ENCODE measurements at places on chromosomes 3 and 15.
A peak's percentile ranks its signal among the peaks of the same experiment; 100 is the strongest.

DNA sequence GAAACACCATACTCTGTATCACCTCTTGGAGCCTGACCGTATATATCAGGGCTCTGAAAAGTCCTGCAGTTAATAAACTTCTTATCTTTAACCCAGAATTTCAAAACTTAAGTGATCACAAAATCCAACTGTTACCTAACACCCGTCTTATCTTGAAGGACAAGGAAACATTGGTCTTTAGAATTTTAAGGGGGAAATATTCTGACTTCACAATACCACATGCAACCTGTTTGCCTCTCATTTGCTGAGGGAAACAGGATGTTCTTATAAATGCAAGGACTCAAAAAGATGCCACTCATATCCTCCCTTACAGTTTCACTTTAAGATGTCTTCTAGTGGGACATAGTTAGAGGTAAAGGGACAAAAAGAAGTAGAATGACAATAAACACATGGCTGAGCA lies 67.9 kb downstream of the CRTC3 start:
- no peak for DNase-seq

GRCh38 chr3:42122261-42123011 lies 31.3 kb downstream of the TRAK1 start:
- DNase-seq: no peak

GRCh38 chr3:25564075-25564474 lies 100.6 kb downstream of the TOP2B start:
- no peak for DNase-seq

GRCh38 chr3:184750349-184751083 lies 38.7 kb upstream of the MAGEF1 start:
- DNase-seq: no peak

DNA sequence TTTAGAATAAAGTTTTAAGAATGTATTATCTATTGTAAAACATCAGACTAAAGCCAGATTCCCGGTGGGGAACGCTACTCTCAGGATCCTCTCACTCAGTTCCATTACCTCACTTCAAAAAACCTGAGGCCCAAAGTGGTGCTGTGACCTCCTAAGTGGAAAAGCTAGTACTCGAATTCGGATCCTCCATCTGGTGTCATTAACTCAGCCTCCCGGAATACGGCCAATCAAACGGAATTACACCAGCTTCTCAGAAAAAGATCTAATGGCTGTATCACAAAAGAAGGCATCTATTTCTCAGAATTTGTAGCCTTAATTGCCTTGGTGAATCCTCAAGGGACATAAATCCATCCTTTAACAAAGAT lies 627 bp downstream of the ACAD11 start:
- no peak for DNase-seq

DNA sequence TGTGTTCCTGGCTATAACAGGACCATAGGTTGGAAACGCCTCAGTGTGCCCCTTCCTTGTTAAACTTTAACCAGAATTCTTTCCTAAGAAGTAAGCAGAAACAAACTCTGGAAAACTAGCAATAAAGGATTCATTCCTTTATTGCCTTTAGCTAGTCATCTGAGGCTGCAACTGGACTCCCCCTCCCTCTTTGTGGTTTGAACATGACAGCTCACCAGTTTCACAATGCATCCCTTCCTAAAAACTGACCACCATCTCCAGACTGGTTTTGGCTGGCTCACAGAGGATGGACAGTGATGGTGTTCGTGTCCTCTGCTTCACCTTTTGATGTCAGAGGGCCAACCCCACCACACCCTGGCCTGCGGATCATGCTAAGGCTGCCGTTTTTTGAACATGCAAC lies 27.9 kb upstream of the TGFBR2 start:
- DNase-seq: no peak

GRCh38 chr3:32438596-32439344 lies 47.1 kb downstream of the CMTM7 start:
- no peak for DNase-seq

DNA sequence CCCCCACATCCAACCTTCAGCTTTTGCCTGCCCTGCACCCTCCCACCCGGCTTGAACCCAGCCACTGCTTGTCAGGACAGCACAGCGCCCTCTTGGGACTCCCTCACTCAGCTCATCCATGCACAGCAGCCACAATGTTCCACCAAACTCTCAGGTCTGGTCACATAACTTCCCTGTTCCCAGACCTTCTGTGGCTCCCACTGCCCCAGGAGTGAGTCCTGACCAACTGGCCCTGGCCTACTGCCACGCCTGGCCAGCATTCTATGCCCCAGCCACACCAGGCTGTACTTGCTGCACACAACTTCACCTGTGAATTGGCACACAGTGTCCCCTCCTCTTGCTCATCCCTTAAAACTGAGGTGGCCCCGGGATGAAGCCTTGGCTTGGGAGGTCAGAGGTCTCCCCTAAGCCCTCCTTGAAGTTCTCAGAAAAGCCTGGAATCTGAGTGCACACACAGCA lies 21.0 kb downstream of the PLXNB1 start:
- DNase-seq: peak; percentile 5

GRCh38 chr3:142210144-142210543 lies 15.2 kb downstream of the GK5 start:
- no peak for DNase-seq

DNA sequence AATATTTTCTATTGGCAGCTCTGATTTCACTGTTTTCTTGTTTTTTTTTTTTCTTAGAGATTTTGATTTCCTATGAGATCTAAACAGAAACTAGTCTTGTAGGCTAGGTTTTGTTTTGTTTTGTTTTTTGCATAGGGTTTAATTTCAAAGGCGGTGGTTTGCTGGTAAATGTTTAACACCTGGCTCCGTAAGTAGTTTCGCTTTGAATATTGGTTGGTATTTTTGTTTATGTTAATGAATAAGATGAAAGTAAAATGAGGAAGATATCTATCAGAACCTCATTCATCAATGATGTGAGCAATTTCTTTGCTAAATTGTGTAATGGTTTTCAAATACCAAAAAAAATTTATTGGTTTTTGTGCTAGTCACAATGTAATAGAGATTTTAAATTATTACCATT lies 39.7 kb upstream of the TM4SF1 start:
- DNase-seq: no peak

DNA sequence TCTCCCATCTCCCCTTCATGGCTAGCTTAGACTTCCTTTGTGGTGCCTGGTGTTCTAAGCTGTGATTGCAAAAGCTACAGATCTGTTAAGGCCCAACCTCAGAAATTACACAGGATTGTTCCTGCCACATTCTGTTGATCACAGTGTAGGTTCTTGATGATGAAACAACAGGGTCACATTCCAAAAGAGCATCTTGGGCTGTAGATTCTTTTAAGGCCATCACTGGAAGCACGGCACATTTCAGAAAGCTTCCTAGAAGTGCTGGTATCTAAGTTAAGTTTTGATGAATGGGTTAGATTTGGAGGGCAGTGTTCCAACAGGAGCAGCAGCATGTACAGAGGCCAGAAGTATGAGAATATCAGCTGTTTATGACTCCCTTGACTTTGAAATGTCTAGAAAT lies 107.5 kb upstream of the SKOR1 start:
- DNase-seq: no peak

DNA sequence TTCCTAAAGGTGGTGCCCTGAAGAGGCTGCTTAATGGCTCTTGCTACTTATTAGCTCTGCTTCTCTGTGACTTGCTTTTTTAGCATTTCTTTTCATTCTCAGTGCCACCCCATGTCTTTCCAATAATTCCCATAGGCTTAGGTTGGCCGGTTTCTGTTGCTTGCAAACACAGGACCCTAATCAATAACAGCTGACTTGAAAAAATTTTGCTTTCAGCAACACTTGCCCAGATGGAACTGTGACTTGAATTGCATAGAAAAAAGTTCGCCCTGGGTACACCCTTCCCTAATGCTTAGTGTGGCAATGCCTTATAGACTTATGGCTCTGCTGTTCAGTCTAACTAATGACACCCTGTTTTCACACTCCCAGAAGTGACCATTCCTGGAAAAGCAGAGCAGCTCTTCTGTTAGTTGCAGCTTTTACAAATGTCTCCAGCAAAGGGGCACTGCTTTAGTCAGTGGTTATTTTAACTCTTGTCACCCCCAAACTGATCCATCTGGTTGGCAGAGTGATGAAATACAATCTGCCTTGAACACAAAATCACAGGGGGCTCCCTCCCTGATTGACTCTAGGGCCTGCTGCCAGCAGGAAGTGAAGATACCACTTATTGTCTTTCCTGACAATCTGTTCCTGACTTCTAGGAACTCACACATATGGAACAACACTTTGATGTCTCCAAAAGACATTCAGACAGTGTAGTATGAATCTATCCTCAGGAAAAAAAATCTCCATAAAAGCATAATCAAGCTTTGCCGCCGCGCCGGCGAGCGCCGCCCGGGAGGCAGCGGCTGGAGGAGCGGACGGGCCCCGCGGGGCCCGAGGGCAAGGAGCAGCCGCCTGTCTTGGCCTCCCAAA lies 9.7 kb upstream of the SLMAP start:
- DNase-seq: no peak

GRCh38 chr3:153295901-153296300 lies 133.9 kb downstream of the RAP2B start:
- DNase-seq: no peak

GRCh38 chr3:192840143-192840836 lies 77.4 kb downstream of the MB21D2 start:
- DNase-seq: no peak

GRCh38 chr3:77052733-77053670 lies 13.1 kb downstream of the ROBO2 start:
- DNase-seq: no peak

GRCh38 chr3:100893108-100893507 lies 100.1 kb downstream of the ABI3BP start:
- DNase-seq: no peak

DNA sequence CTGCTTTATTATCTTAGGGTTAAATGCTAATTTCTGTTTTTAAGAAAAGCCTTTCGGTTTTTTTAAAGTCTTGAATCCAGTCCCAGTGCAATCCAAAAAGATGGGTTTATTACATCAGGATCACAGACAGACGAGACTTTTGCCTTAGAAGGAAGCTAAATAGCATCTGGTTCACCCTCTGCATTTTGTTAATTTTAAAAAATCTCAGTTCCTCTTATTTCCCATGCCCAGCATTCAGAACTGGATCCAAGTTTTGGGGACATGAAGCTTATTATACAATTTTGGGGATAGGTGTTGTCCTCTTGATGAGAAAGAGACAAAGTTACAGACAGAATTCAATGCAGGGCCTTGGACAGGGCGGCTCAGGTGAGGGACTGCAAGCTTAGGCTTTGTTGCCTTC lies 181.5 kb upstream of the LYSMD4 start:
- DNase-seq: no peak

- DNase-seq: no peak
These were observed 332.7 kb downstream of the PDCD6IP start for GRCh38 chr3:34131091-34131490.

GRCh38 chr3:43019006-43019809 lies 40.1 kb downstream of the GASK1A start:
- no peak for DNase-seq

DNA sequence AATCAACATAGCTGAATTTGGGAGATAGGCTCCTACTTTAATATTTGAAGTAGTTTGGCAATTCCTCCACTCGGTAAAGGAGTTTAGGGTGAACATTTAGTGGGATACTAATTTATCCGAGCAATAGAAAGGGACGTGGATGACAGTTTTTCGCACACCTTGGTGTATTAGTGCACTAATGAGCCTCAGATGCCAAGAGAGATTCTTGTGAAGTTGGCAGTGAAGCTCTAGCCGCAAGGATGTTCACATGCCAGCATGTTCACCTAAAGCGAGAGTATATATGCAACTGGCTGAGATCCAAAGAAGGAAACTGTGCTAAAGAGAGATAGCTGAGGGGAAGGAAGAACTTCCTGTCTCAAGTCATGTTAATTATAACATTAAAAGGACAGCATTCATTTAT lies 58.5 kb downstream of the TGFBR2 start:
- DNase-seq: no peak

- no peak for DNase-seq
These were observed 61.7 kb downstream of the SCN11A start for GRCh38 chr3:38989917-38990510.

DNA sequence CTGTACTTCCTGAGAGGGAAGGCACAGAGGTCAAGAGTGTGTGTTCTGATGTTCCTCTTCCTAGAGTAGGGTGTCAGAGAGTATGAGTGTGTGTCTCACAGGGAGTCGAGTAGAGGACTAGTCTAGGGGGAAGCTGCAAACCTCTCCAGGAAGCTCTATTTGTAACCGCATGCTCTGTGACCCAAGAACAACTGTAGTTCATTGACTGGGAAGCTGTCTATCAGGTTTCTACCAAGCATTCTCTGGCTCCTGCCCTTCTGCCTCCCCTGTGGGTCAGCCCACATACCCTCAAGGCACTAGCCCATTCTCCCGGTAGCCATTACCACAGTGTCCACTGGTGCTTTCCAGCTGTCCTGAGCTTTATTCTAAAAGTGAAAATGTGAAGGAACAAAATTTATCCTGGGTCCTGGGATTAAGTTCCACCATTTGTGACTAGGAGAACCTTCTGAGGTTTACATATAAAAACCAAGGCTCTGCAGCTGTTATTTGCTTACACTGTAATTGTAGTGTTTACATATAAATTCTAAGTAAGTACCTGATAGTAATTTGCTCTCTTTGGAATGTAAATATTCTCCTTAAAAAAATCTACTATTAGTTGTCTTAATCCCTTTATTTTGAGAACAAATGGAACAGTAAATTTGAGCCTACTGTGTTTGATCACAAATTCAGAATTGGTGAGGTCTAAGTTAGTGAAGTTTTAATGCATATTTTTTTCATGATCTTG lies 40.7 kb downstream of the MYRIP start:
- no peak for DNase-seq
